Stomach (tissue), 19 donors: ENCODE measurements at places on chromosomes 2 and 18. TPM values are rescaled to one million over a fixed set of nuclear protein-coding genes. Genes with fewer than 3 reads are reported as not detected.

DNA sequence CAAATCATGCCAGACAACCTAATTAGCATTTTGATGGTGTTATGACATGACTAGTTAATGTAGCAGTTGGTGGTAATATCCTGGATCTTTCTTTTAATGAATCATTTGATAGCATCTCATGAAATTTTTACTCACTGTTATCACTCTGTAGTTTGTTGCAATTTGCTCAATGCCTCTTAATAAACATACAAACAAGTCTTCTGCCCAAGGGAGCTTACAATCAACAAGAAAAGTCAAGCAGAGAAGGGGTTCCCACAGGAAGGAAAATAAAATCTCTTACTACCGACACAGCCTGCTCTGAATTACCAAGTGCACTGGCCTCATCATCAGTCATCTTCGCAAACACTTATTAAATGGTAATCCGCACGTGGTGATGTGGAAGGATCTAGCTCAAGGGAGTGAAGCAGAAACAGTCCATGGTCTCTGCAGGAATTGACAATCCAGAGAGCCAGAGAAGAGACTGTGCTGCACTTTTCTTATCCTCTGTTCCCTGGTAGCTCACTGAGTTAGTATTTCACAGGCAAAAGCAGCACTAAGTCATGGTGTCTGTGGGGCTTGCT is 263.5 kb downstream of the EPHA4 start:
- H3K27ac ChIP-seq, result no peak overlapping the region
- H3K36me3 ChIP-seq, result no peaks in the 10 kb centered on the region
- no peaks in the 10 kb centered on the region for H3K27me3 ChIP-seq
- no peak for DNase-seq
- no peaks in the 10 kb centered on the region for H3K4me1 ChIP-seq

DNA sequence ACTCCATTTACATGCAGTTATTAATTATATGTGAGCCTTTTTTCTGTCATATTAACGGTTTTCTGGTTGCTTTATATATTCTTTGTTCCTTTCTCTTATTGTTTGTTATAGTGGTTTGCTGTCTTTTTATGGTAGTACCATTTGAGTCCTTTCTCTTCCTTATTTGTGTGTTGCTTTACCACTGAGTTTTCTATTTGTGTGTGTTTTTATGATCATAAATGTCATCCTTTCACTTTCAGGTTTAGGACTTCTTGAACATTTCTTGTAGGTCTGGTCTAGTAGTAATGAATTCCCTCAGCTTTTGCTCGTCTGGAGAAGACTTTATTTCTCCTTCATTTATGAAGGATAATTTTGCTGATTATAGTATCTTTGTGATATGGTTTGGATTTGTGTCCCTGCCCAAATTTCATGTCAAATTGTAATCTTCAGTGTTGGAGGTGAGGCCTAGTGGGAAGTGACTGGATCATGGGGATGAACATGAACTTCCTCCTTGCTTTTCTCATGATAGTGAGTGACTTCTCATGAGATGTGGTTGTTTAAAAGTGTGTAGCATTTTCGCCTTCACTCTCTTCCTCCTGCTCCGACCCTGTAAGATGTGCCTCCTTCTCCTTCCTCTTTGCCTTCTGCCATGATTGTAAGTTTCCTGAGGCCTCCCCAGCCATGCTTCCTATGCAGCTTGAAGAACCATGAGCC is 11.5 kb downstream of the GCC2 start:
- H3K36me3 ChIP-seq, result peaks cover 89% of the 10 kb centered on the region
- DNase-seq, result no peak
- H3K27me3 ChIP-seq, result no peaks in the 10 kb centered on the region

MATN3 gene
- total RNA-seq, result 7.0 TPM

CNDP1 gene
- total RNA-seq, result not detected

DNA sequence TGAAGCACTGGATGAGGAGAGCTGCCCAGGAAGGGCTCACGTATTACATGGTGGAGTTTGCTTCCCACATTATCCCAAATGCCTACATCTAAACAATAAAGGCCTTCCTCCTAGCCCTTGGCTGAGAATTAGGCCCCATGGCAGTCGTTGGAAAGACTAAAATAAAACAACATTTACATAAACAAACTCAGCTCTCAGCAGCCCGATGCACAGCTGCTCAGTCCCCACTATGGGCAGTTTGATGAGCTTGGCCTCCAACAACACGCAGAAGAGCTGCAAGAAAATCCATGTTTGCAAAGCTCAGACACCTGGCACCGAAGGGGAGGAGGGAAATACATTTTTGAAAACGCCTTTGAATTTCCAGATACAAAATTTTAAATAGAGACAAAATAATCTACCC is 352.4 kb downstream of the EIPR1 start:
- no peak overlapping the region for H3K4me3 ChIP-seq
- no peak for DNase-seq
- H3K27ac ChIP-seq, result no peak overlapping the region
- no peaks in the 10 kb centered on the region for H3K36me3 ChIP-seq
- H3K4me1 ChIP-seq, result no peaks in the 10 kb centered on the region
- H3K27me3 ChIP-seq, result peaks cover 5% of the 10 kb centered on the region

- H3K27me3 ChIP-seq, result no peaks in the 10 kb centered on the region
- no peak overlapping the region for H3K4me3 ChIP-seq
- no peaks in the 10 kb centered on the region for H3K4me1 ChIP-seq
These were observed 143.4 kb upstream of the CYP26B1 start for GRCh38 chr2:72291059-72291458.

GRCh38 chr2:209556354-209556961 is 132.6 kb downstream of the MAP2 start:
- no peaks in the 10 kb centered on the region for H3K4me1 ChIP-seq
- H3K4me3 ChIP-seq, result no peak overlapping the region
- no peaks in the 10 kb centered on the region for H3K36me3 ChIP-seq

- H3K27me3 ChIP-seq, result no peaks in the 10 kb centered on the region
- no peak overlapping the region for H3K27ac ChIP-seq
- DNase-seq, result no peak
- no peaks in the 10 kb centered on the region for H3K4me1 ChIP-seq
These were observed 113.5 kb downstream of the EFEMP1 start for GRCh38 chr2:55809875-55810621.

DNA sequence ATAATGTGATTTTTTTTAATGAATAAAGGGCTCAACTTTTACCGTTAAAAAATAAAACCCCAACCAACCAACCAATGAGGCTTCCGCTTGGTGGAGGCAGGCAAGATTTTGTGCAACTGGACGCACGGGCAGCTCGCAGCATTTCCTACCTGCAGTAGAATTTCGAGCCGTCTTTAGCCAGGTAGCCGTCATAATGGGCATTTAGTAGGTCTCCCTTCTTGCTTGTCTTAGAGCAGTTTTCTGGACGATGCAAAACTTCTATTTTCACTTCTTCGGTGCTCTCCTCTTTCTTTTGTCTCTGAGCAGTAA is 316 bp downstream of the FKBP7 start:
- peak overlapping the region; percentile 92 for H3K27ac ChIP-seq
- H3K4me1 ChIP-seq, result peaks cover 42% of the 10 kb centered on the region
- no peak for DNase-seq

CRIM1 gene
- total RNA-seq, result 54.9 TPM

ATG16L1 gene
- 7.6 TPM for total RNA-seq

DNA sequence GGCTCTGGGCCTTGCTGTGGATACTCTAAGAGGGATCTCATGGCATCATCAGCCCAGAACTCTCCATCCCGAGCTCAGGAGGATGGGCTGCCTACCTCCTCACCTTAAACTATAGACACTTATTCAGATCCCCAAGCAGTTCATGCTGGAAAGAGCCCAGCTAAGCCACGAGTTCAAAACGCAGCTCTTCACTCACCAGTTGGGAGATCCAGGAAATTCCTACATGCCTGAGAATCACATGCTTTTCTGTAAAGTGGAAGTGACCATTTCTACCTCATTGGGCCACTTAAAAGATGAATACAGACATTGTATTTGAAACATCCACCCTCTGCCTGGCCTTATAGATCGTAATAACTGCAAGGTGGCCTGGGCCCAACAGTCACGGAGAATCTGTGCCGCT is 6.6 kb downstream of the ATOH8 start:
- H3K36me3 ChIP-seq, result peaks cover 16% of the 10 kb centered on the region
- no peak overlapping the region for H3K4me3 ChIP-seq
- no peak overlapping the region for H3K27ac ChIP-seq
- no peak for DNase-seq
- peaks cover 3% of the 10 kb centered on the region for H3K27me3 ChIP-seq

- H3K4me3 ChIP-seq, result no peak overlapping the region
- no peaks in the 10 kb centered on the region for H3K4me1 ChIP-seq
- no peaks in the 10 kb centered on the region for H3K36me3 ChIP-seq
- H3K27me3 ChIP-seq, result no peaks in the 10 kb centered on the region
- DNase-seq, result no peak
- H3K27ac ChIP-seq, result no peak overlapping the region
These were observed 1117.6 kb upstream of the DDX18 start for GRCh38 chr2:116696903-116697302.

- DNase-seq, result peak; percentile 86
- H3K4me3 ChIP-seq, result peak overlapping the region; percentile 53
- no peaks in the 10 kb centered on the region for H3K36me3 ChIP-seq
- peaks cover 17% of the 10 kb centered on the region for H3K4me1 ChIP-seq
- no peaks in the 10 kb centered on the region for H3K27me3 ChIP-seq
These were observed 46.4 kb upstream of the SELENOI start for GRCh38 chr2:26299471-26300101.

- H3K4me3 ChIP-seq, result no peak overlapping the region
- DNase-seq, result no peak
- H3K36me3 ChIP-seq, result no peaks in the 10 kb centered on the region
- peaks cover 34% of the 10 kb centered on the region for H3K4me1 ChIP-seq
- peak overlapping the region; percentile 88 for H3K27ac ChIP-seq
These were observed 27.6 kb downstream of the MRPL35 start for GRCh38 chr2:86226636-86227520.

- H3K36me3 ChIP-seq, result no peaks in the 10 kb centered on the region
- no peaks in the 10 kb centered on the region for H3K27me3 ChIP-seq
- no peak overlapping the region for H3K4me3 ChIP-seq
- H3K27ac ChIP-seq, result no peak overlapping the region
- no peak for DNase-seq
These were observed 166.2 kb upstream of the MAP3K20 start for GRCh38 chr2:172909454-172909853.

TYMS gene
- total RNA-seq, result 17.1 TPM

GRCh38 chr18:61619783-61620182 is 273.0 kb downstream of the RNF152 start:
- no peaks in the 10 kb centered on the region for H3K27me3 ChIP-seq
- DNase-seq, result no peak
- H3K4me1 ChIP-seq, result peaks cover 6% of the 10 kb centered on the region
- H3K27ac ChIP-seq, result no peak overlapping the region
- H3K36me3 ChIP-seq, result no peaks in the 10 kb centered on the region

WIPF1 gene
- 28.3 TPM for total RNA-seq

- no peak overlapping the region for H3K27ac ChIP-seq
- H3K27me3 ChIP-seq, result no peaks in the 10 kb centered on the region
- peak; percentile 61 for DNase-seq
- H3K4me1 ChIP-seq, result no peaks in the 10 kb centered on the region
- no peak overlapping the region for H3K4me3 ChIP-seq
These were observed 176.5 kb downstream of the RBM43 start for GRCh38 chr2:151085181-151085611.

- no peaks in the 10 kb centered on the region for H3K27me3 ChIP-seq
- H3K4me3 ChIP-seq, result no peak overlapping the region
- H3K36me3 ChIP-seq, result no peaks in the 10 kb centered on the region
- no peaks in the 10 kb centered on the region for H3K4me1 ChIP-seq
These were observed 68.5 kb downstream of the EPB41L3 start for GRCh38 chr18:5475267-5475666.

UCN gene
- not detected for total RNA-seq

CYP27C1 gene
- total RNA-seq, result not detected

- H3K4me1 ChIP-seq, result no peaks in the 10 kb centered on the region
- H3K36me3 ChIP-seq, result no peaks in the 10 kb centered on the region
- no peaks in the 10 kb centered on the region for H3K27me3 ChIP-seq
- no peak overlapping the region for H3K27ac ChIP-seq
- no peak overlapping the region for H3K4me3 ChIP-seq
These were observed 331.8 kb upstream of the SLC8A1 start for GRCh38 chr2:40783704-40784103.

GRCh38 chr18:73232933-73233332 is 365.1 kb upstream of the NETO1 start:
- DNase-seq, result no peak
- H3K27ac ChIP-seq, result no peak overlapping the region
- no peak overlapping the region for H3K4me3 ChIP-seq
- H3K27me3 ChIP-seq, result no peaks in the 10 kb centered on the region
- no peaks in the 10 kb centered on the region for H3K36me3 ChIP-seq

DNA sequence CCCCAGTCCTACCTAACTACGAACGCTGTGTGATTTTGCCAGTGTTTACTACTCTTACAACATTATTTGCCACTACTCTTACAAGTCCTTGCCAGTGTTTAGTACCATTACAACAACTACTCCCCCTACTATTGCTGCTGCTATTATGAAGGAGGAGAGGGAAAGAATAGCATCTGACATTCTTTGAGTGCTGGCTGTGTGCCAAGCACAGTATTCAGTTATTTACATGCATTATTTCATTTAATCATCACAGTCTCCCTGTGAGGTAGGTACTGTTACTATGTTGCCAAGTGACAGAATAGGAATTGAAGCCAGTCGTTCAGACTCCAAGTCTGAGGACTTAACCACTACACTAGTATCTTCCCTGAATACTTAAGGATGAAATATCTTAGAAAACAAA is 185.9 kb upstream of the FOSL2 start:
- no peaks in the 10 kb centered on the region for H3K36me3 ChIP-seq
- DNase-seq, result no peak
- no peaks in the 10 kb centered on the region for H3K27me3 ChIP-seq
- peaks cover 10% of the 10 kb centered on the region for H3K4me1 ChIP-seq
- H3K27ac ChIP-seq, result no peak overlapping the region
- no peak overlapping the region for H3K4me3 ChIP-seq

DNA sequence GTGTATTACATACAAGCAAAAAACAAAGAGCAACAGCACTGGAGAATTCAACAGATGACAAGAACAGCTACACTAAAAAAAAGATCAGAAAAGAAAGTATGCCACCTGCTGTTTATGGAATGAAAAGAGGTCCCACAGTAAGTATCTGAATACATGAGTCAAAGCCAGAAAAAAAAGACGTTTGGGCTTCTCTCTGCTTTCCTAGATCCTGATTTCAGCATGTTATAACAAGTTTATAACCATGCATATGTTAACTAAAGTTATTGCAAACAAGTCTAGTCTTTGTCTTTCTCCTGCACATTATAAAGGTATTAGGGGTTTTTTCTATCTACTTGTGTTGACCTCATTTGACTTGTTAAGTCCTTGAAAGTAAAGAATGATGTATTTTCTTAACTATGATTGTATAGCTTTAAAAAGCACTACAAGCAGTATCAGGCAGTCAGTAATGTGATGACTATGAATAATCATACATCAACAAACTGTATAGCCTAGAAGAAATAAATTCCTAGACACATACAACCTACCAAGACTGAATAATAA is 108.5 kb upstream of the COL5A2 start:
- no peak for DNase-seq
- H3K4me1 ChIP-seq, result peaks cover 14% of the 10 kb centered on the region
- H3K27me3 ChIP-seq, result no peaks in the 10 kb centered on the region
- no peak overlapping the region for H3K4me3 ChIP-seq
- no peaks in the 10 kb centered on the region for H3K36me3 ChIP-seq

DNA sequence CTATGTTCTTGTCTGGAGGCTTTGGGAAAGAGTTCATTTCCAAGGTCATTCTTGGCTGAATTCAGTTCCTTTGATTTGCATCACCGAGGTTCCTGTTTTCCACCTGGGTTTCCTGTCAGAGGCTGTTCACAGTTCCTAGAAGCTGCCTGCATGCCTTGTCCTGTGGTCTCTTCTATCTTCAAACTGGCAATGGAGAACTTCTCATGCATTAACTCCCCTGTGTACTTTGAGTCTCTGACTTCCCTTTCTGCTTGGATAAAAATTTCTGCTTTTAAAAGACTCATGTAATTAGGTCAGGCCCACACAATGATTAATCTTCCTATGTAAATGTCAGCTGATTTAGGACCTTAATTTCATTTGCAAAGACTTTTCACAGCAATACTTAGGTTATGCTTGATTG is 499.3 kb upstream of the FANCL start:
- H3K36me3 ChIP-seq, result no peaks in the 10 kb centered on the region
- no peak overlapping the region for H3K27ac ChIP-seq
- no peaks in the 10 kb centered on the region for H3K27me3 ChIP-seq
- DNase-seq, result no peak
- H3K4me3 ChIP-seq, result no peak overlapping the region
